Activated CD4-positive, alpha-beta T cell treated with anti-CD3 and anti-CD28 coated beads, Interleukin-2, amount 50 U/mL, for 24 hours (primary cell): ENCODE measurements at places on chromosomes 4 and X.

DNA sequence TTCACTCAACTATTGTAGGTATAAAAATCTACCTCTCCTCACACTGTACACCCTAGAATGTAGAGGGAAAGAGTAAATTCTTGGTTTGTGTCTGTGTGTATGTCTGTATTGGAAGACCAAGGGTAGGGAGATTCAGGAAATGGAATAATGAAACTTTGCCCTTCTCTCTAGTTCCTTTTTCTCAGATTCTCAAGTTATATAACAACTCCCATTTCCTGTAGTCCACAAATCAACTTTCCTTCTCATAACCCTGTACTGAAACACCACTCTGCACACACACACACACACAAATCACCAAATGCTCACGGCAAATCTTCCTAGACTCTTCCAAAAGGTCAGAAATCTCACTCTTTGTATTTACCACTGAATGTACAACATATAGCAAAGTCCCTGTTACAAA, 824.5 kb upstream of the DIAPH2 start:
- no peak for DNase-seq

GRCh38 chr4:8647094-8647570, 54.6 kb downstream of the CPZ start:
- no peak for DNase-seq

DNA sequence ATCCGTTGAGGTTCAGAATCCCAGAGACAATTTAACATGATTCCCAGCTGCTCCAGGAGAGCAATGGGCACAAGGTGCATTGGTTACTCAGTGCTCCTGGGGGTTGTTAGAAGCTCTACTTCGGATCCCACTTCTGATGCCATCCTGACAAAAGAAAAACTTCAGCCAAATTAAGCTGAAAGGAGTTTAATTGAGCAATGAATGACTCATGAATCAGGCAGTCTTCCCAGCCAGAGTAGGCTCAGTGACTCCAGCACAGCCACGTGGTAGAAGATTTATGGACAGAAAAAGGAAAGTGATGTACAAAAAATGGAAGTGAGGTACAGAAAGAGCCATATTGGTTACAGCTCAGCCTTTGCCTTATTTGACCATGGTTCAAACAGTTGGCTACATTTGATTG, 95.7 kb downstream of the PWWP3B start:
- no peak for DNase-seq

- no peak for DNase-seq
Measured at GRCh38 chrX:9859711-9860555, 73.7 kb downstream of the SHROOM2 start.

GRCh38 chr4:25310803-25311166, 1.8 kb upstream of the ZCCHC4 start:
- no peak for DNase-seq

DNA sequence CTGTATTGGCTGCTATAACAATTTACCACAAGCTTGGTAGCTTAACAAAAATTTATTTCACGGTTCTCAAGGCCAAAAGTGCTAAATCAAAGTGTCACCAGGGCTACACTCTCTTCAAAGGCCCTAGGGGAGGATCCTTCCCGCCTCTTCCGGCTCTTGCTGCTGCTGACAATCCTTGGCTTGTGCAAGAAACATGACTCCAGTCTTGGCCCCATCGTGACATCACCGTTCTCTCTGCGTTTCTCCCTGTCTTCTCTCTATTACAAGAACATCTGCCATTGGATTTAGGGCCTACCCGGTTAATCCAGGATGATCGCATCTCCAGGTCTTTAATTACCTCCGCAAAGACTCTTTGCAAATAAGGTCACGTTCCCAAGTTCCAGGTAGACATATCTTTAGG, 10.4 kb upstream of the CLCN4 start:
- DNase-seq, result no peak

- DNase-seq, result no peak
Measured at GRCh38 chrX:134670134-134670924, 12.1 kb upstream of the PLAC1 start.

GRCh38 chr4:53931461-53931961, 132.9 kb downstream of the CHIC2 start:
- no peak for DNase-seq

DNA sequence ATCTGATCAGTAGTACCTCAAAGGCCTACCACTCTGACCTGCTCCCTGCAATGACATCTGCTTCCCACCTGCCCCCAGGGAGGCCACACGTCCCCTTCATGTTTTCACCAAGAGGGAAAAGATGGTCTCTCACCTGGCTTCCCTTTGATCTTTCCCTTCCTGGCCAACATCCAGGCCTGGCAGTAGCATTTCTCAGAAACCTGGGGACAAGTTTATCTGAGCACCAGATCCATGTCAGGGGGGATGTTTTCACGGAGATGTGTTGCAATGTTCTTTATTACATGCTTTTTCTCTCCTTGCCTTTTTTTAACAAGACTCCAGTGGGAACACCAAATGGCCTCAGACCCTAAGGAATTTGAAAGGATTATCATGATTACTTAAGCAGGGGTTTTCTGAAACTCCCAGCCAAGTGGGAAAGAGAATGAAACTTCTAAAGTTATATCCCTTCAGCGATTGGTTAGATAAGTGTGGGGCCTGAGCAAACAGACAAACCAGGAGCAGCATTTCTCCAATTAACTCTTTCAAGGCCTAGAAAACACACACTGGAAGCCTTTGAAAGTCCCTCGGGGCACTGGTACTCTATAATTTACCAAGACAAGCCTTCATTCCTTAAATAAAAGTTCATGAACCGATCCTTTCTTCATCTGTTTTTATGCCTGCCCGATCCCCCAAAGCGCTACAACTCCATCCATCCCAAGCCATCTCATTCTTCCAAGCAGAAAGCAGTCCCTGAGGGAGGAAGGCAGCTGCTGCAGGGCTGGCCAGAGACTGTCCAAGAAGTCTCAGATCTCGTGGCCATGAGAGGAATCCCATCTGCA, 94.1 kb downstream of the BCOR start:
- DNase-seq, result no peak

DNA sequence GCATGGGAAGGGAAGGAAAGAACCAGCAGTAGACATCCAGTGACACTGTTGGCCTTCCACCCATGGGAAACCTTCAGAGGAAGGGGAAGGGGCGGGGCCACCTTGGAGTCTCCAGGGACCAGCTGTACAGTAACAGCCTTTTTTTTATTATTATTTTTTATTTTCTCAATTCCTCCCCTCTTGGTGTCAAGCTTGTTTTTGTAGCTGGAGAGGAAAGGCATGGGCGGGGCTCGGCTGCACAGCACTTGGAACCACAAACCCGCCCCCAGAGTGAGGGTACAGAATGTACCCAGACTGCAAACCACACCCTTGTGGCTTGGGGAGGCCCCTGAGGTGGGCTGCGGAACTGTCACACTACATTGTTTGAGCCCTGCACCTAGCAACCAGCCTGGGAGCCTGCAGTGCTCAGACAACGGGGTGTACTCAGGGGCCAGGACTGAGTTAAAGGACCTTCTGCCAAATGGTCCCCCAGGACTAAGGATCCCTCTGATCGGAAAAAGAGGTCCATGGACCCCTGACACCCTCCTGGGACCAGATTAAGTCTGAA, 45.7 kb downstream of the PRPS1 start:
- DNase-seq, result peak; percentile 83

DNA sequence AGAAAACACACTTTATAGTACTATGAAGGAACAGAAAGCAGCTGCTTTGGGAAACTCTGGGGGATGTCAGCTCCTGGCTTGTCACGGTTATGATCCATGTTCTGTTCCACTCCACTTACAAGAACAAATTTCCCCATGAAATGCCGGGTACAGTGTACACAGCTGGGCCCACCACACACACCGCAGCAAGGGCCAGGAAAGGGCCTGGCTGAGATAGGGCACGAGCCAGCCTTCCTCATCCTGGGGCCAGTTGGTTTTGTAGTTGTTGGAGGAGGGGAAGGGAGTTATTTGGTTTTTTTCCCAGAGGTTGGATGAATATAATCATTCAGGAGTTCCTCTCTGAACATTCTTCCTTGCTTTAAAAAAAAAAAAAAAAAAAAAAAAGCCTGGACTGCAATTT, 56.8 kb downstream of the SEPSECS start:
- no peak for DNase-seq

DNA sequence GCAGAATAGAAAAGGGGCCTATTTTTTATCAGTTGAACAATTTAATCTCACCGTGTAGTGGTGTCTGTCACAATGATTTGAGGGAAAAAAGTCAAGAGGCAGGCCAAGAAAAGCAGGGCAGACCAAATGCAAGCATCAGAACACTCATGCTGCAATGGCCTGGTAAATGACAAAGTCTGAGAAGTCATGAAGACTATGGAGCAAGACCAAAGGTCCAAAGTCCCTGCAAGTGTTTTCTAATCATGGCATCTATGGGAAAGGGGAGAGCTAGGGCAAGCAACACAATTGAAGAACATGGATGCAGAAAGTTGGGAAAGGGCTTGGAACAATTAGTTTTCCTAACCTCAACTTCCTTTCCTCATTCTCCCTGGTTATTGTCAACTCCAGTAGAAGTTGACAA, 147.7 kb upstream of the TLL1 start:
- no peak for DNase-seq
